Femur (tissue), 1 donor: ENCODE measurements at places on chromosomes 12 and 14.

GRCh38 chr12:53044052-53044581 is 5.7 kb upstream of the TNS2 start:
- DNase-seq, result peak; percentile 83

DNA sequence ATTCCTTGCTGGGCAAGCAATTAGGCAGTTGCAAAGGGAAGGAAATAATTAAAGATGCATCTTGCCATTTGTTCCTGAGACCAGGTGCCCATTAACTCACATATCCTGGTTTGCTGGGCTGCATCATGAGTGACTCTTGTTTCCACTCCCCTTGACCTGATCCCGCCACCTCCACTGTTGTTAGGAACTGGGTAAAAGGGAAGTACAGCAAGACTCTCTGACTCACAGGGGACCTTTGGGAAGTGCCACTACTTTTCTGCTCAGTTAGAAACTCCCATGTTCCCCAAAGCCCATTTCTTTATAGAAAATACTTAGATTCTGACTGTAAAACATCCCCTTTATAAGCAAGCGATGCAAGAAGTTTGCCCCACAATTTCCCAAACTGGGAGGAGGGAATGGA is 186.0 kb upstream of the BCL2L14 start:
- no peak for DNase-seq

- no peak for DNase-seq
Observed at GRCh38 chr12:103278329-103278728, 217.4 kb downstream of the C12orf42 start.

DNA sequence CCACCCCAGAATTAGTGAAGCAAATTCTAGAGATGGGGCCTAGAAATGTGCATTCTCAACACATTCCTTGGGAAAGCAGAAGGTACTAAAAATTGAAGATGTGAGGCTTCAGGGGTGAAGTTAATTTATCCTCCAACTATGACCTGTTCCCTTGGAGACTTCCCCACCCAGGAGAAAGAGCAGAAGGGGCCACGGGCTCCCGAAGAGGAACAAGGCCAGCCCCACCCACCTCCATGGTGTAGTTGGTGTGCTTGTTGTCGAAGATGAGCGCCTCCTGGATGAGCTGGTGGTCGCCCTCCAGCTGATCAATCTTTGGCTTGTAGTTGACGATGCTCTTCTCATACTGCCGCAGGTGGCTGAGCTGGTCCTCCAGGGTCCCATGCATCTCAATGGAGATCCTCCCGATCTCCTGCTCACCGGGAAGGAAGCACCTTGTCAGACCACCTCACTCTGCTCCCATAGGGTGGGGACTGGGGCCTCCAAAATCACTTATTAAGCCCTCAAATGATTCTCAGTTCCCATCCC is 87.8 kb upstream of the ZFP36L1 start:
- DNase-seq, result no peak

DNA sequence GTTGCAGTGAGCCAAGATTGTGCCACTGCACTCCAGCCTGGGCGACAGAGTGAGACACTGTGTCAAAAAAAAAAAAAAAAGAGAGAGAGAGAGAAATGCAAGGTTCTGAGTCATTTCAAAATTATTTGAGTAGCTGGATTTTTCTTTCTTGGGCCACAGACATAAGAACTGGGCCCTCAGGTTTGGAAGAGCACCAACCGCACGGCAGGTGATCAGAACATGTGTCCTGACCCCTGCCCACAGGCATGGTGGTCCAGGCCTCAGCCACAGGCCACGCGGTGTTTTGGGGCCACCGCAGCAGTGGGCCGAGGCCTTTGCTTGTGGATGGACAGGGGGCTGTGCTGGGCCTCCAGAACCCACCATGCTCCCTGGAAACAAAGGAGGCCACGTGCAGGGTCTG is 126.7 kb downstream of the CALM1 start:
- DNase-seq, result no peak

DNA sequence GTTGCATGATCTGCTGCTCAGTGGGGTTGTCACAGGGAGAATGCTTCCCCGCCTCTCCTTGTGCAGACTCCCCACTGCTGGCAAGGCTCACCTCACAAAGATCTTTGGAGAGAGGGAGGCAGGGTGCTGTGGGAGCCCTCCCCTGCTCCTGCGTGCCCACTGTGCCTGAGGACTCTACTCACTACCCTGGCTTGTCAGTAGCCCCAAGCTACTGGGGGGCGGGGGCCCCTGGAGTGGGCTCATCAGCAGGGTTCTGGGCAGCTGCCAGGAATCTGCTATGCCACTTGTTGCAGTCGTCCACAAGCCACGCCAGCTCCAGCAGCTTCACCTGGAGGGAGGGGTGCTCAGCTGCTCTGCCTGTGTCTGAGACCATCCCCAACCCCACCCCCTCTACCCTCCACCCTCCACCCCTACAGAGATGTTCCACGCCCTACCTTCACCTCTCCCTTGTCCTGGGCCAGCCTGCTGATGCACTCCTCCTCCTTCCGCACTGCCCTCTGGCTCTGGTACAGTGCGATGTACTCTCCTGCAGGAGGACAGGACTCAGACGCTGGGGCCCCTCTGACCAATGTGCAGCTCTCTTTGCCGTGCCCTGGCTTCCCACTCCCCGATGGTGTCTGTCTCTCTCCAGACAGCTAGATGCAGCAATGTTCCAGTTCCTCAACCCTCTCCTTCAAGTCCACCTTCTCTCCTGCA is 14.2 kb upstream of the BLTP3B start:
- DNase-seq, result no peak
